ENCODE measurements at places on chromosomes 4 and X.

DNA sequence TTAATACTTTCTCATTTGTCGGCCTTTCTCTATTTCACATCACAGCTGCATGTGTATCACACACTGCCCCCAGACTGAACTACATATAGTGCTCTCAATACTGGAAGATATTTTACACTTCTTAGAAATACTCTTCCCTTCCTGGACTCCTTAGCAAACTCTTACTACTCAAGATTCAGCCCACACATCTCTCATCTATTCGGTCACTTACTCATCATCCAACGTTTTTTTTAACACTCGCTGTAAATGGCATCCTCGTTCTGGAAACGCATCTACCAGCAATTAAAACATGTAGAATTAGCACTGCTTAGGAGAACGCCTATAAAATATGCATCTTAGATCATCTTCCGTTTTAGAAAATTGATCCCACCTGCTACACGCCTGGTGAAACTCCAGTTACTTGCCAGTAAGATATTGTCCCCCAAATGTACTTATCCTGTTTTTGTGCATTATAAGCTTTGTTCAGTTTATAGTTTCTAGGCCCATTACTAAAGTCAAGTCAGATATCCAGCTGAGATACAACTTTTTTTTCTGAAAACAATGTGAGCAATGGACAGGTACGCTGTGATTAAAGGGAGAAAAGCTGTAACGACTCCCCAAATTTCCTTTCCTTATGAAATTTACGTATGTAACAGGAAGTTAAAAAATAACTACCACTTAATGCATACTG is 1.0 kb downstream of the LRP2BP start:
- DNase-seq = no peak

GRCh38 chr4:7348946-7349900 is 85.5 kb downstream of the PSAPL1 start:
- no peak for DNase-seq

DNA sequence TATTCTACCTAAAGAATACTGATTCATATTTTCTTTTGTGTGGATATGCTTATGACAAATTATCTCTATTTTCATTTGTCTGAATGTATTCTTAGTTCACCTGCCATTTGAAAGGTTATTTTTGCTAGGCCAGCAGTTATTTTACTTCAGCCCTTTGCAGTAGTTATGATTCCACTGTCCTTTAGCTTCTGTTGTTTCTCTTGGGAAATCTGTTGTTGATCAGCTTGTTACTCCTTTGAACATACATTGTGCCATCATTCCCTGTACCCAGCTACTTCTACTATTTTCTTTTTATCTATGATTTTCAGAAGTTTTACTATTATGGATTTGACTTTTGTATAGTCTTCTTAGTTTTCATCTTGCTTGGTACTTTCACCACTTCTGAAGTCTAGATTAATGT is 37.2 kb downstream of the RBM46 start:
- no peak for DNase-seq

- no peak for DNase-seq
These were observed 12.2 kb downstream of the TRPC3 start for GRCh38 chr4:121939690-121940089.

GRCh38 chr4:112287258-112287989 is 1.7 kb upstream of the TIFA start:
- no peak for DNase-seq

DNA sequence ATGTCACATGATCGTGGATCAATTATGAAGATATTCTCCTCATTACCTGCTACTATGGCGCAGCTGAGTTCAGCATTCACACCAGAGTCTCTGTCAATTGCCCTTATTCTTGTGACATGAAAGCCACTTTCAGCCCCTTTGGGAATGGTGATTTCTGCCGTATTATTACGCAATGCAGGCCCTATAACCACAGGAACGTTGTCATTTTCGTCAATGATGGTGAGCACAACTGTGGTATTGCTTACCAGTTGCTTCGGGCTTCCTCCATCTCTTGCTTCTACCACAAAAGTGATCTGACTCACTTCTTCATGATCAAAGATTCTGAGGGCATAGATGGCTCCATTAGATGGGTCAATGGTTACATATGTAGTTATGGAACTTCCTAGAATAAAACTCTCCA is 2.1 kb downstream of the PCDH18 start:
- DNase-seq = no peak

GRCh38 chr4:128525387-128525786 is 237.8 kb upstream of the PGRMC2 start:
- no peak for DNase-seq

GRCh38 chrX:131521824-131522223 is 22.1 kb upstream of the OR13H1 start:
- DNase-seq = no peak

GRCh38 chr4:98935633-98936032 is 6.7 kb upstream of the EIF4E start:
- no peak for DNase-seq

DNA sequence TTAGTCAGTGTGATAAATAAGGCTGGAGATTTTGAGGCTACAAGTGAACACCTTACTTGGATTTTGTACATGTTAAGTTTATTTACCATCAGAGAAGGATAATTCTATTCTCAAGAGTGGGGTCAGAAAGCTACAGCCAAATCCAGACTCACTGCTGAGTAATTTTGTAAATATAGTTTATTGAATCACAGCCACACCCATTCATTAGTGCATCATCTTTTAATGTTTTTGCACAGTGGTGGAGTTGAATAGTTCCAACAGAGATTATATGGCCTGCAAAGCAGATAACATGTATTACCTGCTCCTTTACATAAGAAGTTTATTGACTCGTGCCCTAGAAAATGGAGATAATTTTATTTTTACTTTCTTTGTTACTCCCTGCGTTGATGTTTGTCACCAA is 60.4 kb downstream of the PCDH18 start:
- no peak for DNase-seq

DNA sequence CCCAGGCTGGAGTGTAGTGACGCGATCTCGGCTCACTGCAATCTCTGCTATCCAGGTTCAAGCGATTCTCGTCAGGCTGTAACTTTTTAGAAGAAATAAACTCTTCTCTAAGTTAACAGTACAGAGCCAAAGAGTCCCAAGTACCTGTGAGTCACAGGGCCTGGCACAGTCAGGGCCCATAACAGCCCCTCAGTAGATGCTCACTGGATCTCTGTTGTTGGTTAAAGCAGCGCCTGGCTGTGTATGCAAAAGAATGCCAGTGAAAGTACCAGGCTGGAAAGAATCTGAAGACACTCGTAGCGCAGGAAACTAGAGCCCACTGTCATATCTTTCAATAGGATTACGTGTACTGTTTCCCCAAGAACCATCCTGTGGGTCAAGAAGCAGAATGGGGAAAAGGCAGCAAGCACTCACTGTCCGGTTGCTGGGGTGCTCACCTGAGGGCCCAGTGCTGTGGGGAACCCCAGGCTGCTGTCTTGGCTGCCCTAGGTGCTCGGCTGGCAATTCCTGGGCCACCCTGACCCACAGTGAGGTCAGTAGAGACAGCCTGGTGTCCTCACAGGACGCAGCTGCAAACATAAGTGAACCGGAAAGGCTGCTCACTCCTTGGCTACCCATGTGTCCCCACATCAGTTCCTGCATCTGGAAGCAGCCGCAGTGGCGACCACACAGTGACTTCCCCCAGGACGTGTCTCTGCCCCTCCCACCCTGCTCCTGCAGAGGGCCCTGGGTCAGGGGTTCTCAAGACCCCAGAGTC is 3.1 kb upstream of the SLBP start:
- DNase-seq = no peak

GRCh38 chr4:173518425-173519102 is 11.5 kb downstream of the HAND2 start:
- DNase-seq = no peak

GRCh38 chrX:38656350-38656915 is 95.1 kb downstream of the TSPAN7 start:
- DNase-seq = no peak

DNA sequence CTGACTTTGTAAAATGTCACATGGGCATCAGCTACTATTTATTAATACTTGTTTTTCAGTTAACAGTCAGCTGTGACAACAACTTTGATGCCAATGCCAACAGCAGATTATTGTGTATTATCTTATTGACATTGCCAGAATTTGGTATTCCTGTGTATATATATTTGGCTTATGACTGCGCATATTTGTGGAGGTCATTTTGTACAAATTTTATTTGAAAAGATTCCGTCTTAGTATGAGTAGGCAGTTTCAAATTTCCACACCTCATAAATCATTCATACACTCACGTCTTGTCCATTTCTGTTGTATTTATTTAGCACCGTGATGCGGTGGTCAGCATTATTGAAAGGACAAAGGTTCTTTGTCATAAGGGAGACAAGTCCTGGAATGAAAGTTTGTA is 558.2 kb upstream of the NDST4 start:
- DNase-seq = no peak

GRCh38 chr4:186285147-186285546 is 19.2 kb downstream of the F11 start:
- DNase-seq = no peak

- no peak for DNase-seq
These were observed 67.0 kb upstream of the BCOR start for GRCh38 chrX:40164751-40165150.

DNA sequence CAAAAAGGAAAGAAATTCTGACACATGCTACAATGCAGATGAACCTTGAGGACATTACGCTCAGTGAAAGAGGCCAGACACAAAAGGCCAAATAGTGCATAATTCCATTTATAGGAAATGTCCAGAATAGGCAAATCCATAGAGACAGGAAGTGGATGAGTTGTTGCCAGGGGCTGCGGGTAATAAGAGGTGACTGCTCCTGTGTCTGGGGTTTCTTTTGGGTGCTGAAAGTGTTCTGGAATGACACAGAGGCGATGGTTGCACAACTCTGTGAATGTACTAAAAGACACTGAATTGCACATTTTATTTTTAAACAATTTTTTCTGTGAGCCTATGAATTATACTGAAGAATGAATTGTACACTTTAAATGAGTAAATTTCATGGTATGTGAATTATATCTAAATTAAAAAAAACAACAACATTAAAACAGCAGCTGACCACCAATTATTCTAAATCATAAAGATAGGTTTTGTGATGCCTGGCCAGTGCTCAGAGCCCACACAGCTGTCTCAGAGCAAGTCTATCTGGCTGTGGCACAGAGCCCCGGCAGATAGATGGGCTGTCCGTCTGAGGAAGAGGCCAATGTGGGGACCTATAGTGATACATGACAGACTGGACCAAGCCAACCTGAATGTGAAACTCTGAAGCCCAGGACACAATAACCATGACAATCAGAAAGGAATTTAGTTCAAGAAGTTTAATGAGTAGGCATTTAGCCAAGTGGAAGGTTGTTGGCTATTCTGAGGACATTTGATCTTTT is 23.5 kb upstream of the IRAK1 start:
- no peak for DNase-seq

GRCh38 chr4:140672416-140672815 is 83.8 kb downstream of the TBC1D9 start:
- no peak for DNase-seq

DNA sequence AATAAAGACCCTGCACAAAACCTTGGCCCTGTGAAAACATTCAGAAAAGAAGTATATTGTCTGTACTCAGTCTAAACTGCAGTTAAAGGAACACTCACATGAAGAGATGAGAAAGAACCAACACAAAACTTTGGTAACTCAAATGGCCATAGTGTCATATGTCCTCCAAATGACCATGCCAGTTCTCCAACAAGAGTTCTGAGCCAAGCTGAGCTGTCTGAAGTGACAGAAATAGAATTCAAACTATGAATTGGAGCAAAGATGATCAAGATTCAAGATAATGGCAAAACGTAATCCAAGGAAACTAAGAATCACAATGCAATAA is 739.3 kb upstream of the NDST4 start:
- no peak for DNase-seq

- no peak for DNase-seq
These were observed 291.8 kb downstream of the ARHGAP10 start for GRCh38 chr4:148023512-148024181.

DNA sequence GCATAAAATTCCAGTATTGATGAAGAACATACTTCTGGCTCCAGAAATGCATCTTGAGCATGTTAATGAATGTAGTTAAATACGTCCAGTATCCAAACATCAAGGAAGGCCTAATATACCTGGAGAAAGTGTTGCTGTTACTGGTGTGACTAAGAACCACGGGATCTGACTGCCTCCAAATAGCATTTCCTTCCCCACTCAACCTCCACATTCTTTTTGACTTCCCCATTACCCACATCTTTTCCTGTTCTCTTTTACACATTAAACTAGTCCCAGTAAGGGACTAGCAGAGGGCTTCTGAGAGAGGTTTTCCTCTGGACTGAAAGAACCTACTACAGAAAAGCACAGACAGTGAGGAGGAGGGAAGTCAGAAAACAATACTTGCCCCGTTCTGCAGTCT is 482.8 kb upstream of the HTR2C start:
- no peak for DNase-seq

DNA sequence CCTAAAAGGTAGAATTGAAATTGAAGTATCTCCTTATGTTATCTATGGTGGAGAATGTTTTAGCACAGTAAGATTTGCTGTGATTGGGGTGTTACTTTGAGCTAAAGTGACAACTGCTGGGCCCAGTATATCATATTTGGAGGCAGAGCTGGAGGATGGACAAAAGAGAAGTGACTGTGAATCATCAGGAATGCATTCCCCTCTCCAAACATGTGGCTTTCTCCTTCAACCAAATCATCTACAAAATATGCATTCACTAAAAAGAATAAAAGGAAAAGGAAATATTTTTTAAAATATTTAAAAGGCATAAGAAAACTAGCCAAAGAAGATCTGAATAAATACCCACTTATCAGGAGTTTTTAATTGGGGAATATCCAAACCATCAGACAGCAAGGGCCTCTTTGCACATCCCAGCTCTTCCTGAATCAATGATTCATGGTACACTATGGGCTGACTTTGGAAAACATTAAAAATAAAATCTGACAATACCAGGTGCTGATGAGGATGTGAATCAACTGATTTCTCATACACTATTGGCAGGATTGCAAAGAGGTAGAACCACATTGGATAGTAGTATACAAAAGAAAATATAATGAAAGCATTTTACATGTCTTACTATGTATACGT is 671.7 kb upstream of the NR3C2 start:
- DNase-seq = no peak

DNA sequence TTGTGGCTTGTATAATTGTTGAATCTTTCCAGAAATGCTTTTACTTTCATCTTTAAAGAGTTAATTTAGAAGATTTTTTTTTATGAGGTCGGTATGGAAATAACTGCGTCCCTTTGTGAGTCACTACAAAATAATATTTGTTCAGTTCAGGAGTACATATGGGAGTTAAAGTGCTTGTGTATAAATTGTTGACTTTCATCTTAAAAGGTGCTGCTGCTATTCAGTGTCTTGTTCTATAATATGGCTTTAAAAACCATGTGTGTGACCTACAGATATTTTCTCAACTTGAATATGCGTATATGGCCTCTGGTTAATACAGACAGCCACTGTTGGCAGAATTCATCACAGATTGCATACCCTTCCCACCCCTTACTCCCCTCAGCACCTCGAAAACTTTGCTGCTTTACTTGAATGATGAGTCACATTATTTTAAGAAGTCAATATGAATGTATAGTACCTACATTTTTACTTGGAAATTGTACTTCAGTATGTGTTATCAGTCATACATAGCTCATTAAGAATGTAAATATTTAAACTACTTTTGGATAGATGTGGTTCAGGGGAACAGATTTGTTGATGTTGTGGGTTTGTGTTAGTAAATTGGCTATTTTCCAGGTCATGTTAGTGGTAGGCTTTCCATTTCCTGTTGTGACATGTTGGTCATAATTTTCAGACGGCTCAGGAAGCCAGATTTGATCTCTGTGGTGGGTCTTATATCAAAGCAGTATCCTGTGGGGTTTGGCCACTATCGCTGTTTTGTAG is 1.5 kb downstream of the CLCN3 start:
- DNase-seq = no peak

All from endothelial cell (in vitro differentiated cells).